ENCODE measurements at places on chromosomes 5 and 9.
A peak's percentile ranks its signal among the peaks of the same experiment; 100 is the strongest.

DNA sequence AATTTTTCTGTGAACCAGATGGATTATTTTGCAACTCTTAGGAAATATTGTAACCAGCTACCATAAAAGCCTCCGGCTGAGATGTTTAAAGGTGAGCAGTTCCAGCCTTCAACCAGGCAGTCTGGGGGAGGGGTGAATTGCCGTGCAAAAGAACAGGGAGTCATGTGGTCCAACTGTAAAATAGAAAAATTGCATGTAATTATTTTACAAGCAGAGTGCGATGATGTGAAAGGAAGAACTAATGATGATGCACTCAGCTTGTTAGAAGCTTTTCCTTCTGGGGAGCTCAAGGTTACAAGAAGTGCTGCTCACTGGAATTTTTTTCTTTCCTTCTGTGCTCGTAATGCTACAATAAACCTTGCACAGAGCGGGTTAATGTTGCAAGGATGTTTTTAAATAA is 188.7 kb upstream of the ITGA1 start:
- no peak for DNase-seq

DNA sequence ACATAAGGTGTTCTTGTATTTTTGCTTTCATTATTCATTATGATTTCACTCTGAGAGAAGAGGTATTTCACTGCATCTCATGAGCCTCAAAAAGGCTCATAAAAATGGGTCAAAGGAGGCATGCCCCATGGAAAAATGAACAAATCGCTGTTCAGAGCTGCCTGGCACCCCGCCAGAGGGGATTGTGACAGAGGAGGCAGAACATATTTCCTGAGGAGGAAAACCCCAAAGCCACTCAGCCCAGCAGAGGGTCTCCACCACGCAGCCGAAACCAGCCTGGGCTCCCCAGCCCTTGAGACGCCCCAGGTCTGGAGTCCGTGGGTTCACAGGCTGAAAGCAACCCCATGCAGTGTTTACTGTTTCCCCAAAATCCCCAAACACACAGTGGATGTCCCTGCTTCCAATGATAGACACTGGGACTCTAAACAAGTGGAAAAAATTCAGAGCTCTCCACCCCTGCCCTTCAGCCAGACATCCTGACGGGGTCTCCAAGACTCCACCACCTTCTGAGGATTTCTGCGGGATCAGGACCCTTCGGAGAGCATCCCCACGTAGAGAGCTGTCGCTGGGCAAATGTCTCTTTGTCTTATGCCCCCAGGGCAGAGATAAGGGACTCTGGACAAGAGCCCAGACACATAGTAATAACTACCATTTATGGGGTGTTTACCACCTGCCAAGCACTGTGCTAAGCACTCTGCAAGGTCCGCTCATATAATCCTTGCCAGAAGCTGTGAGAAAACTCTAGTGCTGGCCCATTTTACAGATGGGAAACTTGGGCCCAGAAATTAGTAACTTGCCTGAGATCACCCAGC is 122.3 kb downstream of the PAX5 start:
- DNase-seq: no peak

GRCh38 chr5:146072595-146072994 is 32.8 kb downstream of the PLAC8L1 start:
- DNase-seq: no peak

DNA sequence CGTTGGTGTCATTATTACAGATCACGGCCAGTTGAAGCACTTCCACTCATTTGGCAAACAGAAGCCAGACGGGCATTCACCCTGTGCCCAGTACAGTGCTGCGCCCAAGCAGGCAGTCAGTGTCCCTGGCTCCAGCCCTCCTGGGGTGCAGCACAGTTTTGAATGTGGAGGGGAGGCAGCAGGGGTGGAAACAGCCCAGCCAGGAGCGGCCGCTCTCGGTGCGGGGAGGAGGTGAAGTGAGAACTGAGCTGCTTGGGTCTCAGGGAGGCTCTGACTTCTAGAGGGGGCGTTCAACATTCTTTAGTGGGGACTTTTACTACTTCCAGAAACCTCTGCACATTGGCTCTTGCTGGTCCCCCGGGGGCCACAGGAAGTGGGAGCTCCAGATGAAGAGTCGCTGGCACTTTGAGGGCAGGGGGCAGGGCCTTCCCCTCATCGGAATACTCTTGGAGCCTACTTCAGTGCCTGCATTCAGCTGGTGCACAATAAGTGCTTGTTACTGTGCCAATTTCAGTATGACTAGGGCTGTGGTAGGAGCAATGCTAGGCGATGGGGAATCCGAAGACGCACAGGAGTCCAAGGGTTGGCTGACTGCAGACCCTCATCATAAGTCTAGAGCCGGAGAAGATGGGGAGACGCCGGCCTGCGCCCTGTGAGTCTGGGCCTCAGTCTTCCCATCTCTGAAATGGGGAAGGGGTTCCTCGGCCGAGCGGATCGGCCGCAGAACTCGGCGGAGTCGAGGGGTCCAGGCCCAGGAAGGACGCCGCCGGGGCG is 492 bp upstream of the NEK6 start:
- DNase-seq: peak; percentile 43

- no peak for DNase-seq
Measured at GRCh38 chr5:160484678-160485077, 63.0 kb downstream of the PTTG1 start.
